ENCODE measurements at places on chromosomes 16 and 17.

DNA sequence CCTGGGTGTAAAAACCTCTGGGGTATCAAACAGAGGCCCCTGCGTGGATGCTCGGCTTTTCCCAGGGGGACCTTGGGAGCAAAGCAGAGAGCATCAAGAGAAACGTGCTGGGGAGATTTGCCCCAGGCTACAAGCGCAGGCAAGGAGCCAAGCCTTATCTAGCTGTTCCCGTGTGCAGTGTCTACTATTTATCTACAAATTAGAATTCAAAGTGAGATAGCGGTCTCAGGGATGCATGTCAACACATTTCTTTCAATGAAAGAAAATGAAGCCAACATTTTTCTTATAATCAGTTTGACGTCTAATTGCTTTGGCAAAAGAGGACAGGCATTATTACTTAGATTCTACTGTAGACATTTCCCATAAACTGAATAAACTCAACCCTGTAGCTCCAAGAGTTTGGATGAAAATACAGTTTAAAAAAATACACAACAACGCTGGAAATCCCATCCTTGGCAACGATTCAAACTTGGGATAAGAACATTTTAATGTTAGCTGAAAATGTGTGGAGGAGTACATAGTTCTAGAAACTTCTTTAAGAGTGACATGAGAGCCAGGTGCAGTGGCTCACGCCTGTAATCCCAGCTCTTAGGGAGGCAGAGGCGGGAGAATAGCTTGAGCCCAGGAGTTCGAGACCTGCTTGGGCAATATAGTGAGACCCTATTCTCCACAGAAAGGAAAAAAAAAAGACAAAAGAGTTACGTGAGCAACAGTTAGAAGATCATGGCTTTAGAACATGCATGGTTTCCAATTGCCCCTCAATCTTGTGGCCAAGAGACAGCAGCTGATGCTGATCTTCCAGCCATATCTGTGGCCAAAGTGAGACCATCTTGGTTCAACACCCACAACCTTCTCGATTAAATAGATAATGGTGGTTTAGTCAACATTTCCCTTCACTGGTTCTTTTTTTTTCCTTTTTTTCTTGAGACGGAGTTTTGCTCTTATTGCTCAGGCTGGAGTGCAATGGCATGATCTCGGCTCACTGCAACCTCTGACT is 7.2 kb downstream of the SPNS3 start:
- no peak for DNase-seq

DNA sequence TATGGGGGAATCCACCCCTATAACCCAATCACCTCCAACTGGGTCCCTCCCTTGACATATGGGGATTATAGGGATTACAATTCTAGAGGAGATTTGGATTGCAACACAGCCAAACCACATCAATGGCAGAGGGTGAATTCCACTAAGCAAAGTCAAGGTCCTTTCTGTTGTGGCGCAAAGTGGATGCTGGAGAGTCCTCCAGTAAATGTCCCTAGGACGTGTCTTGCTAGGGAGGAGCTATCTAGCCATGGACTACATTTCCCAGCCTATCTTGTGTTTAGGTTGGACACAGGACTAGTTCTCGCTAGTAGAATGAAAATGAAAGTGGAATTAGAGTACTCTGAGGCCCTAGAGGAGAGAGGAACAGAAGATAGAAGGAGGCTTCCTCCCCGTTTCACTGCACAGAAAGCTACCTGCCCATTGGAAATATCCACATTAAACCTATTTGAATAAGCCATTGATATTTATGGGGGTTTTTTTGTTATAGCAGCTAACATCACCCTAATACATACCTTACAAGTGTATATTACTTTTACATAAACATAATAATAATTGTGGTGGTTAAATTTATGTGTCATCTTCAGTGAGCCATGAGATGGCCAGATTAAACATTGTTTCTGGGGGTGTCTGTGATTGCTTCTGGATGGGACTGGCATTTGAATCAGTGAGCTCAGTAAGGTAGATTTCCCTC is 56.7 kb upstream of the ERCC4 start:
- no peak for DNase-seq

GRCh38 chr16:28880955-28881354 is 2.7 kb downstream of the ATP2A1 start:
- DNase-seq, result no peak

DNA sequence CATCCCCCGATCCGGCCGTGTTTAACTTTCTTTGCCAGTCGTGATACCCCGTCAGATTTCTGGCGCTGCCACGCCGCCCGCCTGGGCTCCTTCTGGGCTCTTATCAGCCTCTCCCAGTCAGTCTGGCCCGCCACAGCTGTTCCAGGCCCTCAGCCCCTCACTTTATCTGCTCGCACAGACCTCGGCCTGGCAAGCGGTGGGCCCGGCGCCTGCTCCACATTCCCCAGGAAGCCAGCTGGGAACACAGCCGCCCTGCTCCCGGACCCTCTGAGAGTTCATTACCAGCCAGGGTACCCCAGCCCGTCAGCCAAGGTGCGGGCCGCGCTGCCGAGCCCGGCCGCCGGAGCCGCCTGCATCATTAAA is 157.5 kb downstream of the ZNF423 start:
- no peak for DNase-seq

GRCh38 chr17:70906808-70907207 is 737.5 kb downstream of the KCNJ2 start:
- peak; percentile 32 for DNase-seq

- no peak for DNase-seq
Measured at GRCh38 chr17:67891481-67892119, 66.3 kb downstream of the BPTF start.

GRCh38 chr16:12319428-12320035 is 343.0 kb downstream of the SNX29 start:
- no peak for DNase-seq

Data from iPS-NIHi11 (cell line).